Smooth muscle cell of the pulmonary artery (primary cell): ENCODE measurements at places on chromosomes 16 and 17. TPM values are rescaled to one million over a fixed set of nuclear protein-coding genes. Genes with fewer than 3 reads are reported as not detected.

ZPBP2 gene
- not detected in 2 replicates for total RNA-seq

HOXB1 gene
- not detected in 2 replicates for total RNA-seq

NOD2 gene
- total RNA-seq, result 0.17 and 0.26 TPM in 2 replicates

SHISA6 gene
- total RNA-seq, result not detected in 2 replicates

PYDC1 gene
- not detected in 2 replicates for total RNA-seq

ZNF771 gene
- total RNA-seq, result 9.8 and 12.4 TPM in 2 replicates
